ENCODE measurements at places on chromosomes 2 and 18. TPM values are rescaled to one million over a fixed set of nuclear protein-coding genes. Genes with fewer than 3 reads are reported as not detected.

The AKAIN1 gene
- not detected for total RNA-seq

The IDH1 gene
- total RNA-seq: 200 TPM

The ATF2 gene
- 40.4 TPM for total RNA-seq

The FOXI3 gene
- total RNA-seq: not detected

The MOCOS gene
- total RNA-seq: 2.2 TPM

The GREB1 gene
- total RNA-seq: 0.47 TPM

The HOXD13 gene
- not detected for total RNA-seq

The REV1 gene
- total RNA-seq: 25.6 TPM

The ZNF142 gene
- 4.6 TPM for total RNA-seq

The FSHR gene
- total RNA-seq: under 0.01 TPM

The PCARE gene
- not detected for total RNA-seq

The CSRNP3 gene
- 2.0 TPM for total RNA-seq

The NGEF gene
- 11.2 TPM for total RNA-seq

The ZRANB3 gene
- total RNA-seq: 6.9 TPM

The HMSD gene
- total RNA-seq: not detected

The NEU4 gene
- total RNA-seq: 0.17 TPM

The CAPN14 gene
- 0.16 TPM for total RNA-seq

The LYPD6B gene
- total RNA-seq: 0.32 TPM

The ATOH8 gene
- total RNA-seq: 29.5 TPM

The FOXD4L1 gene
- under 0.01 TPM for total RNA-seq

The TMEM200C gene
- total RNA-seq: 0.43 TPM

The GAREM2 gene
- 0.47 TPM for total RNA-seq

The SERPINB12 gene
- total RNA-seq: not detected

The GULP1 gene
- total RNA-seq: 46.8 TPM

The FEV gene
- not detected for total RNA-seq

The TMEM198 gene
- 1.3 TPM for total RNA-seq

The WNT10A gene
- total RNA-seq: not detected

The ANKRD36C gene
- total RNA-seq: 24.7 TPM

The RNF152 gene
- total RNA-seq: 18.3 TPM

The IL36B gene
- not detected for total RNA-seq

The PDK1 gene
- total RNA-seq: 7.8 TPM

The SOX11 gene
- total RNA-seq: not detected

The SKOR2 gene
- not detected for total RNA-seq

The NAT8 gene
- not detected for total RNA-seq

The CXCR4 gene
- under 0.01 TPM for total RNA-seq

The MALL gene
- 13.4 TPM for total RNA-seq

The THSD7B gene
- total RNA-seq: not detected

The AGXT gene
- total RNA-seq: not detected

The SLC9A4 gene
- not detected for total RNA-seq

The SETBP1 gene
- total RNA-seq: 5.2 TPM

The IL36A gene
- total RNA-seq: not detected

The TRABD2A gene
- total RNA-seq: 6.8 TPM

The FRZB gene
- 0.17 TPM for total RNA-seq

The SCYGR4 gene
- not detected for total RNA-seq

The CDK5R2 gene
- not detected for total RNA-seq

The VSNL1 gene
- 0.47 TPM for total RNA-seq

The MRPL44 gene
- total RNA-seq: 23.0 TPM

The PLCD4 gene
- total RNA-seq: 7.6 TPM

The LBH gene
- 50.3 TPM for total RNA-seq
